Esophagus mucosa (tissue), 1 donor: ENCODE measurements at places on chromosomes 4 and X. TPM values are rescaled to one million over a fixed set of nuclear protein-coding genes. Genes with fewer than 3 reads are reported as not detected.

The ADH6 gene
- not detected for total RNA-seq

The RTL3 gene
- total RNA-seq, result not detected

The AWAT2 gene
- not detected for total RNA-seq

The PRR32 gene
- not detected for total RNA-seq

The PLP1 gene
- total RNA-seq, result 0.04 TPM

The CT45A8 gene
- total RNA-seq, result not detected

The SLAIN2 gene
- total RNA-seq, result 79.1 TPM

The NOP14 gene
- 28.7 TPM for total RNA-seq

The GRPR gene
- total RNA-seq, result not detected

The MAPK10 gene
- total RNA-seq, result 4.3 TPM

The RASL11B gene
- total RNA-seq, result 1.0 TPM

The NMU gene
- 96.3 TPM for total RNA-seq

The MAGEB10 gene
- total RNA-seq, result not detected

The PCDH7 gene
- 13.6 TPM for total RNA-seq

The ACOX3 gene
- 48.0 TPM for total RNA-seq
